ENCODE measurements at places on chromosomes 1 and 21. TPM values are rescaled to one million over a fixed set of nuclear protein-coding genes. Genes with fewer than 3 reads are reported as not detected.

DNA sequence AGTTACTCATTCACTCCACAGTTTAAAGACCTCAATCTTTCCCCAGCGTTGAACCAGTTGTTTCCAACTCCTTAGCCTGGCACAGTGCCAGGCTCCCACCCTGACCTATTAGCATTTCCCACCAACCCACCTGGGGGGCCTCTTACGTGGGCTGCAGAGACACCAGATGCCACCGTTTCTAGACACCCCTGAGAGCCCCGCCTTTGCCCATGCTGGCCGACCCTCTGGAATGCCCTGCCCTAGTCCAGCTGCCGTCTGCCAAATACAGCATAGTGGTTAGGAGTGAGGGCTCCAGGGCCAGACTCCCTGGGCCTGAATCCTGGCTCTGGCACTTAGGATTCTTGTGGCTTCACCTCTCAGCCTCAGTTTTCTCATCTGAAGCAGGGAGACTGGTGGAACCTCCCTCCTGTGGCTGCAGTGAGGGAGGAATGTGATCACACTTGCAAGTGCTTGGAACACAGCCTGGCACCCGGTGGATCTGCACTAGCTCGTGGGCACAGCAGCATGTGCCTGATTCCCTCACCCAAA lies 65.2 kb downstream of the TMCO4 start:
- no peak for DNase-seq
- H3K27me3 ChIP-seq, result peaks cover 30% of the 10 kb centered on the region
- H3K4me3 ChIP-seq, result no peak overlapping the region
- no peaks in the 10 kb centered on the region for H3K4me1 ChIP-seq
- no peaks in the 10 kb centered on the region for H3K36me3 ChIP-seq

GRCh38 chr21:40318371-40318770 lies 451.1 kb downstream of the PCP4 start:
- no peak for DNase-seq
- H3K36me3 ChIP-seq, result peaks cover 88% of the 10 kb centered on the region
- peaks cover 3% of the 10 kb centered on the region for H3K4me1 ChIP-seq
- H3K4me3 ChIP-seq, result no peak overlapping the region
- H3K27me3 ChIP-seq, result no peaks in the 10 kb centered on the region
- no peak overlapping the region for H3K27ac ChIP-seq

GRCh38 chr21:18630446-18630845 lies 226.9 kb upstream of the TMPRSS15 start:
- no peaks in the 10 kb centered on the region for H3K36me3 ChIP-seq
- no peak overlapping the region for H3K4me3 ChIP-seq
- H3K27ac ChIP-seq, result no peak overlapping the region
- DNase-seq, result no peak

TNFRSF4 gene
- not detected for total RNA-seq

DNA sequence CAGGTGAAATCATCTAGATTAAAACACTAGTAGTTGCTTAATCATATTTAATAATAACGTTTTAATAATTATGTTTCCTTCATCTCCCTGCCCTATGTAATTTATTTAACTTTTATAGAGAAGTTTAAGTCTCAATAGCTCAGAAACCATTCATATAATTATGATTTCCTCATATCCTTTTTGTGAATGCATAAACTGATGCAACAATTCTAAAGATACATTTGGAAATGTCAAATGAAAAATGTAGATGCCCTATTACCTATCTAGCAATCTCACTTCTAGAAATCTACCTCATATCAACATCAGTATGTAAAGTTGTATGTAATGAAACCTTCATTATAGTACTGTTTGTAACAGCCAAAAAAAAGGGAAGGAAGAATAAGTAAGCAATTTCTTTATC lies 10.5 kb downstream of the DRAM2 start:
- H3K4me3 ChIP-seq, result no peak overlapping the region
- H3K4me1 ChIP-seq, result no peaks in the 10 kb centered on the region
- DNase-seq, result no peak
- no peaks in the 10 kb centered on the region for H3K27me3 ChIP-seq
- H3K27ac ChIP-seq, result no peak overlapping the region

GRCh38 chr1:187646536-187647107 lies 817.9 kb downstream of the PLA2G4A start:
- H3K27me3 ChIP-seq, result no peaks in the 10 kb centered on the region
- DNase-seq, result no peak
- H3K27ac ChIP-seq, result no peak overlapping the region
- H3K36me3 ChIP-seq, result no peaks in the 10 kb centered on the region
- H3K4me3 ChIP-seq, result no peak overlapping the region

DNA sequence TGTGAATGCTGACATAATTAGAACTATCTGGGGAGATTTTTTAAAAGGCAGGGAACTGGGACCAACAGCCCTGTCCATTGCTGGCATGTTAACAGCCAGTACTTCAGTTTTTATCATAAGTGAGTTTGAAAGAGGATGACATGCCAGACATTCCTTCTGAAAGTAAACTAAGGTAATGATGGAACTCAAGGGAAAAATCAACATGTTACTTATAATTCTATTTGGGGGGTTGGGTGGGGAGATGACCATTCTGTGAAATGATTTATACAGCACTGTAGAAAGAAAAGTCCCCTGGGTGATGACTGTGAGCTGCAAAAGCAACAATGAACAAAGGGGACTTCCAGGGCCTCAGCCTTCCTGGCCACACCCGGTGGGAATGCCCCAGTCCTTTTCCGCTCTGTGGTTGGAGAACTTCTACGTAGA lies 5.4 kb upstream of the LAMC2 start:
- no peak for DNase-seq
- H3K27me3 ChIP-seq, result peaks cover 17% of the 10 kb centered on the region
- H3K36me3 ChIP-seq, result no peaks in the 10 kb centered on the region
- no peaks in the 10 kb centered on the region for H3K4me1 ChIP-seq
- no peak overlapping the region for H3K27ac ChIP-seq

- no peak overlapping the region for H3K27ac ChIP-seq
- H3K36me3 ChIP-seq, result no peaks in the 10 kb centered on the region
- no peak overlapping the region for H3K4me3 ChIP-seq
- no peak for DNase-seq
- no peaks in the 10 kb centered on the region for H3K27me3 ChIP-seq
- no peaks in the 10 kb centered on the region for H3K4me1 ChIP-seq
These were observed 10.8 kb downstream of the ASAP3 start for GRCh38 chr1:23473037-23473800.

CD1B gene
- not detected for total RNA-seq

- no peak for DNase-seq
- no peaks in the 10 kb centered on the region for H3K4me1 ChIP-seq
- no peaks in the 10 kb centered on the region for H3K27me3 ChIP-seq
- no peak overlapping the region for H3K27ac ChIP-seq
- H3K36me3 ChIP-seq, result no peaks in the 10 kb centered on the region
These were observed 153.3 kb upstream of the RUNX1 start for GRCh38 chr21:35202431-35202830.

- no peak overlapping the region for H3K27ac ChIP-seq
- H3K36me3 ChIP-seq, result no peaks in the 10 kb centered on the region
- DNase-seq, result no peak
- no peaks in the 10 kb centered on the region for H3K27me3 ChIP-seq
These were observed 82.4 kb downstream of the ABCA4 start for GRCh38 chr1:94038511-94038910.

DNA sequence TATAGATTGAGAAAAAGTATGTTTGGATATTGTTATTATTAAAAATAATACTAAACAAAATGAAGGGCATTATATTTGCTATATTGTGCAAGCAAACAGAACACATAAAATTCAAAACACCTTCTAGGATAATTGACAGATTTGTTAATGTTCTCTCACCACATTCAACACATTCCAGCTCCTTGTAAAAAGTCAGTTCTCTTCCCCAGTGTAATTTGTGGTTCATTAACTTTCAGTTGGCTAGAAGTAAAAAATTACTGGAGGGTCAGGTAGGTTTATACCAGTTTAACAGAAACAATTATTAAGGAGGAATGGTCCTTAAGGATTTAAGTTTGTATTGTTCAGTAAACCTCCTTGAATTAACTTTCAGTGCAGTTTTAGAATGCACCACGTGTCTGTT lies 1235.3 kb upstream of the ADGRL2 start:
- H3K4me3 ChIP-seq, result no peak overlapping the region
- no peaks in the 10 kb centered on the region for H3K36me3 ChIP-seq
- H3K27ac ChIP-seq, result no peak overlapping the region
- no peak for DNase-seq

SMPDL3B gene
- 10.1 TPM for total RNA-seq

CXADR gene
- 60.5 TPM for total RNA-seq

GRCh38 chr1:27539901-27540861 lies 50.2 kb upstream of the WASF2 start:
- no peaks in the 10 kb centered on the region for H3K27me3 ChIP-seq
- no peak for DNase-seq
- H3K27ac ChIP-seq, result no peak overlapping the region
- H3K4me1 ChIP-seq, result peaks cover 32% of the 10 kb centered on the region
- peaks cover 3% of the 10 kb centered on the region for H3K36me3 ChIP-seq
- H3K4me3 ChIP-seq, result no peak overlapping the region

GRCh38 chr1:57214951-57215575 lies 208.8 kb downstream of the DAB1 start:
- H3K27me3 ChIP-seq, result no peaks in the 10 kb centered on the region
- no peaks in the 10 kb centered on the region for H3K4me1 ChIP-seq
- DNase-seq, result no peak
- H3K27ac ChIP-seq, result peak overlapping the region; percentile 95
